ENCODE measurements at places on chromosomes 6 and 20. TPM values are rescaled to one million over a fixed set of nuclear protein-coding genes. Genes with fewer than 3 reads are reported as not detected.

Gene LST1
- total RNA-seq: 6.5 TPM

DNA sequence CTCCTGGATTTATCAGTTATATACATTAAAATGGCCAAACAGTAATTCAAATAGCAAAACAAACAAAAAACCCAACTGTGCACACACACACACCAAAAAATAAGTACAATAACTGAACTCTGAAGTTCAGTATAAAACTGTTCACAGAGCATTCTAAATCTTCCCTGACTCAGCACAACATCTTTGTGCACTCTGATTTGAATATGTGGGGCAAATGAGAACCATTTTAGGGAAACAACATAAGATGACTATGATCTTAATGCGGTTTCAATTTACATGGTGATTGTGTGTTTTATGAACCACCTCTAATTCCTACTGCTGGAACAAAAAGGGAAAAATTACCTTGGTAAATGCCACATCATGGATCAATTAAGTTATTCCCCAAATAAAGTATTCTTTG, 41.7 kb downstream of the PLAGL1 start:
- peaks cover 70% of the 10 kb centered on the region for H3K4me1 ChIP-seq
- no peak for DNase-seq
- no peaks in the 10 kb centered on the region for H3K27me3 ChIP-seq
- H3K36me3 ChIP-seq: no peaks in the 10 kb centered on the region
- no peak overlapping the region for H3K27ac ChIP-seq
- H3K4me3 ChIP-seq: no peak overlapping the region

DNA sequence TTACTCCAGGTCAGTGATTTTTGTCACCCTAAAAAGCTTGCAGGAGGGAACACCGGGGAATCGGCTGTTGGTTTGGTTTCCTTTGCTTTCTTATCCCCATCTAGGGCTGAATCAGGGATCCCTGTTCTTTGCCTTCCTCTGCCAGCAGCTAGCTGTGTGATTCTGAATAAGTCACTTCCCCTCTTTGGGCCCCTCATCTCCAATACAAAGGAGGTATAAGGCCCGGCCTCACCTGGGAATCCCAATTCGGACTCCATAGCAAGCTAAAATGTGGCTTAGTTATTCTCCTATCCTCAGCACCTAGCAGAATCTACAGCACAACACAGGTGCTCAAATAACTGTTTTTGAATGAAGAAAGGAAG, 18.5 kb upstream of the ARMC12 start:
- peak overlapping the region; percentile 100 for H3K27ac ChIP-seq
- H3K27me3 ChIP-seq: no peaks in the 10 kb centered on the region
- H3K4me1 ChIP-seq: peaks cover 53% of the 10 kb centered on the region
- H3K36me3 ChIP-seq: no peaks in the 10 kb centered on the region
- H3K4me3 ChIP-seq: no peak overlapping the region
- DNase-seq: no peak

Gene MAFB
- 10.2 TPM for total RNA-seq

- H3K4me1 ChIP-seq: no peaks in the 10 kb centered on the region
- no peak for DNase-seq
- no peaks in the 10 kb centered on the region for H3K27me3 ChIP-seq
- no peaks in the 10 kb centered on the region for H3K36me3 ChIP-seq
These were observed 29.4 kb upstream of the BEND3 start for GRCh38 chr6:107144666-107145065.

Gene WFDC10B
- not detected for total RNA-seq

- no peak overlapping the region for H3K27ac ChIP-seq
- peaks cover 6% of the 10 kb centered on the region for H3K4me1 ChIP-seq
- H3K27me3 ChIP-seq: no peaks in the 10 kb centered on the region
- H3K4me3 ChIP-seq: no peak overlapping the region
- H3K36me3 ChIP-seq: no peaks in the 10 kb centered on the region
These were observed 59.1 kb downstream of the BLOC1S5 start for GRCh38 chr6:8005136-8005535.

DNA sequence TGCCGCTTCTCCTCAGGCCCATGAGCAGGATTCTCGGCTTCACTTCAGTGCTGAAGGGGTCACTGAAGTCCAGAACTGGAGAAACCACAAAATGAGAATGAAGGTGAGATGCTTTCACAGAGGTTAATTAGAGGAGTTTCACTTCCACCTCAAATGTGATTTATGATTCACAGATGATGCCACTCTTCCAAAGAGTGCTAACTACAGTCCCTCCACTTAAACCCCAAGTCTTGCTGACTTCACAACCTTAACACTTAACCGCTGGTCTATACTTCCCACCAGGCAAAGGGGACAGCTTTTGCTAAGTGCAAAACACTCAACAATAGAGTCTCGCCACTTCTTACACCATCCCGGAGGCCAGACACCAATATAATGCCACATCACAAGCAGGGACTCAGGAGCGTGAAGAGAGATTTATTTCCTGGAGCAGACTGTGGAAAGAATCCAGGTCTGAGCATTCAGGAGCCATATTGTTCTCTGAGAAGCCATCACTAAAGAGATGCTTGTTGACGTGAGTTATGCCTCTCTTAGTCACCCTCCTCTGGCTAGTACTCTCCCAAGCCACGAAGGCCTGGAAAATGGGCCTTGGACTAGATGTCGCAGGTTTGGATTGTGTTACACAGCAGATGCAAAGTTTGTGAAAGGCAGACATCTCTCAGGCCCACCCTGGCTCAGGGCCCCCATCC, 24.4 kb downstream of the RRAGD start:
- peaks cover 24% of the 10 kb centered on the region for H3K4me1 ChIP-seq
- no peak overlapping the region for H3K27ac ChIP-seq
- H3K27me3 ChIP-seq: no peaks in the 10 kb centered on the region

DNA sequence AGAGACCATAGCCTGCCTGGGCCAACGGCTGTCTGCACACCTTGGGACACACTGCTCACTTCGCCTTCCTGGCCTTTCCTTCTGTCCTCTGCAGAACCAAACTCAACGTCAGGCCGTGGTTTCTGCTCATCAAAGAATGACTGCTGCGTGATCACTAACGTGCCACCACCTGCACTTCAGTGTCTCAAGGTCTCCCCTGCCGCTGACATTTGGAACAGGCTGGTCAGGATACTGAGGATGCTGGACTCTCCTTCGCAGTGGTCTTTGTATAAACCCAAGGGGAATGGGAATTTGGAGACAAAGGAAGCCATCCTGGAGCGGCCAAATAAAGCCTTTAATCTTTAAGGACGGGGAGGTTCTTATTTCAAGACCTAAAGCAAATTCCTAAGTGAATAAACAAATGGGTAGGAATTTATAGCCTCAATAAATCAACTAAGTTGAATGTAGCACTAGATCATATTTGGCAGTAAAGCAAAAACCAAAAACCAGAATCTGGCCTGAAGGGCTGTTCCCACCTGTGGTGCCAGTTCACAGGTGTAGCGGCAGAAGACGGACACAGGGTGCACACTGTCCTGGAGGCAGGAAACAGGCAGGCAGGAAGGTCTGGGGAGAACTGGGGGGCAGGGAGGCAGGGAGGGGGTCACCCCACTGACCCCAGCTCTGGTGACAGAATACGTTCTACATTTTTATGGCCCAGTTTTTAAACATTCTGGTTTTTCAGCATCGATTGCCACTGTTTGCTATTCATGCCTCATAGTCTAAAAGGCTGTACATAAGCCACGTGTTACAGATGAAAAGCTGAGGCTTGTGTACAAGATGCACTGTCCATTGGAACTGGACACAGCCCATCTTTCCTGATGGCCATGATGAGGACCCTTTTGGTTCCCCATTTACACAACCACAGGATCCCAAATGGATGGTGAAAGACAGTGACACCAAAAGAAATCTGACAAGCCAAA, 36.6 kb downstream of the ABHD12 start:
- H3K4me1 ChIP-seq: peaks cover 51% of the 10 kb centered on the region
- no peak overlapping the region for H3K4me3 ChIP-seq
- no peak overlapping the region for H3K27ac ChIP-seq
- DNase-seq: no peak
- no peaks in the 10 kb centered on the region for H3K27me3 ChIP-seq

Gene GABRR1
- not detected for total RNA-seq

GRCh38 chr6:169328112-169328801, 74.6 kb upstream of the THBS2 start:
- DNase-seq: no peak
- no peak overlapping the region for H3K27ac ChIP-seq
- no peaks in the 10 kb centered on the region for H3K36me3 ChIP-seq
- H3K4me1 ChIP-seq: no peaks in the 10 kb centered on the region

DNA sequence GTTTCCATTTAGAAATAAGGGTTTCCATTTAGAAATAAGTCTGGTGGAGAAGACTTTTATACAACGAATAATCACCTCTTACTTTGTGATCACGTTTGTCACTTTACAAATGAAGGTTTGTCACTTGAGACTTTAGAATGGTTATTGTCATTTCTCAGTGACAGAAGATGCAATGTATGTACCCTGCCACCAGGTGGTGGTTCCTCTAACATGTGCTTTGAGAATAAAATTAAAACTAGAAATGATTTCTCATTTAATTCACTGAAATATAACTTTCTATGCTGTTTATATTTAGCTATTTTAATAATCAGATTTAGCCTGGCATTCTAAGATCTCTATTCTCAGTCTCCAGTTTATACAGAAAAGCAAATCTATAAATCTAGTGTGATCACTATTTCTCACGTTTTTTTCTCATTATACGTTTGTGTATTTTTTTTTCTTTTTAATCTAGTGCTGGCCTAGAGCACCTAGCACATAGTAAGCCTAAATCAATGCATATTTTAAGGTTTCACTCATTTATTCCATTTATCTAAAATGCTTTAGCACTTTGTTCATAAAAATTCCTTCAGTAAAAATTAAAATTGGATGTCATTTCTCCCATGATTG, 57.4 kb upstream of the TFAP2D start:
- no peak for DNase-seq
- no peak overlapping the region for H3K4me3 ChIP-seq
- no peaks in the 10 kb centered on the region for H3K27me3 ChIP-seq
- no peak overlapping the region for H3K27ac ChIP-seq
- H3K36me3 ChIP-seq: no peaks in the 10 kb centered on the region
- H3K4me1 ChIP-seq: no peaks in the 10 kb centered on the region

DNA sequence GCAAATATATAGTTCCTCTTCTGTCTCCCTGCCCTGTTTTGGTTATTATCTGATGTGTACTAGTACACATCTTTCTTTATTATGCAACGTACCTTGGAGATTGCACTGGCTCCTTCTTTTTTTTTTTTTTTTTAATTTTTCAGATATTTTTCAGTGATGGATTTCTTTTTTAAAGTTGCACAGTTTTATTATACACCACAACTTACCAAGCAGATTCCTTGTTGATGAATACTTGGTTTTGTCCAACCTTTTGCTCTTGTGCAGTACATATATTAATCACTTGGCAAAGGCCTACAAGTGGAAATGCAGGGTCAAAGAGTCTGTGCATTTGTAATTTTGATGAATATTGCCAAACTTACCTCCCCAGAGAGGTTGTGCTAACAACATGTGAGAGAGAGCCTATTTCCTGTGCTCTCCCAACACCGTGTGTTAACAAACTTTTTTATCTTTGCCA, 50.1 kb upstream of the RNF24 start:
- no peak for DNase-seq
- peak overlapping the region; percentile 91 for H3K27ac ChIP-seq
- no peak overlapping the region for H3K4me3 ChIP-seq
- no peaks in the 10 kb centered on the region for H3K27me3 ChIP-seq
- H3K36me3 ChIP-seq: no peaks in the 10 kb centered on the region

Gene ARMC12
- not detected for total RNA-seq

Gene NHLRC1
- 1.1 TPM for total RNA-seq

DNA sequence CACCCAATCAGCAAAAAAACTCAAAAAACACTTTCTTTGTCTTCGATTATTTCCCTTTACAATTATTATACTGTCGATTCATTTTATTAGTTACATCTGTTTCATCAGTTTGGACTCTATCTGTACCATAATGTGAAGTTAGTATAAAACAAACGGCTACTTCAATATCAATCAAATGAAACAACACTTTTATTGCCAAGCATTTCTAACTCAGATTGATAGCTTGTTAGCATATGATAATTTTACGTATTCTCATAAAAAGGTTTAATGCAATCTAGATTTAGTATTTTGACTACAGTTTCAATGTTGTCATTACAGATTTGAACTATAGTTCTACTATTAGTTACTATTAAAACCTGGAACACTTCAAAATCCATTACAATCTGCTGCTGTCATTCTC, 149.3 kb downstream of the PTPRK start:
- no peak overlapping the region for H3K4me3 ChIP-seq
- no peaks in the 10 kb centered on the region for H3K36me3 ChIP-seq
- H3K4me1 ChIP-seq: peaks cover 56% of the 10 kb centered on the region
- H3K27ac ChIP-seq: peak overlapping the region; percentile 20

GRCh38 chr6:161066511-161066910, 74.9 kb downstream of the MAP3K4 start:
- no peak overlapping the region for H3K27ac ChIP-seq
- H3K4me1 ChIP-seq: peaks cover 30% of the 10 kb centered on the region
- DNase-seq: no peak
- H3K4me3 ChIP-seq: no peak overlapping the region
- no peaks in the 10 kb centered on the region for H3K27me3 ChIP-seq

Gene SHLD1
- 5.7 TPM for total RNA-seq

GRCh38 chr20:22447447-22447778, 137.0 kb downstream of the FOXA2 start:
- no peak for DNase-seq
- no peaks in the 10 kb centered on the region for H3K4me1 ChIP-seq
- H3K36me3 ChIP-seq: no peaks in the 10 kb centered on the region
- no peak overlapping the region for H3K4me3 ChIP-seq
- H3K27me3 ChIP-seq: peaks cover 40% of the 10 kb centered on the region

GRCh38 chr6:14593286-14593685, 475.7 kb downstream of the CD83 start:
- no peak overlapping the region for H3K27ac ChIP-seq
- DNase-seq: no peak
- H3K4me3 ChIP-seq: no peak overlapping the region
- H3K4me1 ChIP-seq: no peaks in the 10 kb centered on the region
- H3K27me3 ChIP-seq: no peaks in the 10 kb centered on the region

- no peaks in the 10 kb centered on the region for H3K27me3 ChIP-seq
- no peak overlapping the region for H3K27ac ChIP-seq
- no peak overlapping the region for H3K4me3 ChIP-seq
- H3K36me3 ChIP-seq: no peaks in the 10 kb centered on the region
These were observed 130.0 kb downstream of the DLL1 start for GRCh38 chr6:170160628-170161611.

DNA sequence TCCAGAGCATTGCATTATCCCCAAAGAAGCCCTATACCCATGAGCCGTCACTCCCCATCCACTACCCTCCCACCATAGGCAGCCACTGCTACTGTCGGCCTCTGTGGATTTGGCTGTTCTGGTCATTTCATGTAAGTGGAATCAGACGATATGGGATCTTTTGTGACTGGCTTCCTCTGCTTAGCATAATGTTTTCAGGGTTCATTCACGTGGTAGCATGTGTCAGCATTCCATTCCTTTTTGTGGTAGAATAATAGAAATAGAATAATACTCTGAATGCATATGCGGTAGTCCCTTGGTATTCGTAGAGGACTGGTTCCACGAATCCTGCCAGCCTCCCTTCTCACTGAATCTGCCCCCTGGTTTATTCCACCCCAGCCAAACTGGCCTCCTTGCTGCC, 402.6 kb upstream of the SULF2 start:
- H3K4me3 ChIP-seq: no peak overlapping the region
- DNase-seq: no peak
- no peak overlapping the region for H3K27ac ChIP-seq

- H3K4me1 ChIP-seq: peaks cover 22% of the 10 kb centered on the region
- H3K27ac ChIP-seq: no peak overlapping the region
- no peak for DNase-seq
These were observed 21.6 kb downstream of the RNF8 start for GRCh38 chr6:37375376-37375775.

- DNase-seq: no peak
- no peak overlapping the region for H3K4me3 ChIP-seq
- peaks cover 20% of the 10 kb centered on the region for H3K4me1 ChIP-seq
- H3K36me3 ChIP-seq: peaks cover 30% of the 10 kb centered on the region
- H3K27ac ChIP-seq: no peak overlapping the region
These were observed 5.6 kb downstream of the SLC17A5 start for GRCh38 chr6:73648166-73648565.

- peaks cover 63% of the 10 kb centered on the region for H3K27me3 ChIP-seq
- DNase-seq: no peak
- H3K4me1 ChIP-seq: peaks cover 52% of the 10 kb centered on the region
These were observed 44.3 kb downstream of the OR2B2 start for GRCh38 chr6:27867945-27868300.

Measured in left ventricle myocardium inferior (tissue), 1 donor.